ENCODE measurements at places on chromosomes 7 and 10.

- no peak for DNase-seq
Measured at GRCh38 chr7:55488804-55489340, 83.4 kb downstream of the VOPP1 start.

DNA sequence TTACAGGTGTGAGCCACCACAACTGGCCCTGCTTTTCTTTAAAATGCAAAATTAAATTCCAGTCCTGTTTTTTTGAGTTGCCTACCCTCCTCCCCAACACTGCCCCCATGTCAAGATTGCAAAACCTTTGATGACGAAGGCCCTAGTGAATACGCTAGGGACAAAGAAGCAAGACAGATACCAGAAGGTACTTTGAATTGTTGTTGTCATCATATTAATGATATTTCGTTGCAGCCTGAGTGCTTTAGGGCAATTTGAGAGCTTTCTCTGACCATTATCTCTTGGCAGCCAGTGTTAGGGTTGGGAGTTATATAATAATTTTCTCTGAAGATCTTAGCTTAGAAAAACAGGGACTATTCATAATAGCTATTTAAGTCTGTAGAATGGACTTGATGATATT is 7.1 kb downstream of the CCSER2 start:
- no peak for DNase-seq

DNA sequence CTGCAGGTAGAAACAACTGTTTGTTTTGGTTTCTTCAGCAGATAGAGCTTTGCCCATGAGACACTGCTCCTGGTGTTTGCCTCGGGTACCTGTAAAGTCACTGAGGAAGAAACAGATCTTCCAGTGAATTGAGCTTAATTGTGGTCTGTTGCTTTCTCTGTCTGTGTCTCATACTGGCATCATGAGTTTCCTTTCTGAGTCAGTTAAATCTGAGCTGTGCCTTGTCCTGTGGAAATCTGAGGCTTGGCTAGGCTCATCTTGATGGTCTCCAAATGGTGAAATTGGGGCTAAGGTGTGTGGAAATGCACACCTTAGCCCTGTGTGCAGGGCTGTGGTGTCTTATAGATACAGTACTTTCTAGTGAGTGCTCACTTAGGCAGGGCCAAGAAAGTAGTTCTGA is 67.4 kb downstream of the GBF1 start:
- no peak for DNase-seq

DNA sequence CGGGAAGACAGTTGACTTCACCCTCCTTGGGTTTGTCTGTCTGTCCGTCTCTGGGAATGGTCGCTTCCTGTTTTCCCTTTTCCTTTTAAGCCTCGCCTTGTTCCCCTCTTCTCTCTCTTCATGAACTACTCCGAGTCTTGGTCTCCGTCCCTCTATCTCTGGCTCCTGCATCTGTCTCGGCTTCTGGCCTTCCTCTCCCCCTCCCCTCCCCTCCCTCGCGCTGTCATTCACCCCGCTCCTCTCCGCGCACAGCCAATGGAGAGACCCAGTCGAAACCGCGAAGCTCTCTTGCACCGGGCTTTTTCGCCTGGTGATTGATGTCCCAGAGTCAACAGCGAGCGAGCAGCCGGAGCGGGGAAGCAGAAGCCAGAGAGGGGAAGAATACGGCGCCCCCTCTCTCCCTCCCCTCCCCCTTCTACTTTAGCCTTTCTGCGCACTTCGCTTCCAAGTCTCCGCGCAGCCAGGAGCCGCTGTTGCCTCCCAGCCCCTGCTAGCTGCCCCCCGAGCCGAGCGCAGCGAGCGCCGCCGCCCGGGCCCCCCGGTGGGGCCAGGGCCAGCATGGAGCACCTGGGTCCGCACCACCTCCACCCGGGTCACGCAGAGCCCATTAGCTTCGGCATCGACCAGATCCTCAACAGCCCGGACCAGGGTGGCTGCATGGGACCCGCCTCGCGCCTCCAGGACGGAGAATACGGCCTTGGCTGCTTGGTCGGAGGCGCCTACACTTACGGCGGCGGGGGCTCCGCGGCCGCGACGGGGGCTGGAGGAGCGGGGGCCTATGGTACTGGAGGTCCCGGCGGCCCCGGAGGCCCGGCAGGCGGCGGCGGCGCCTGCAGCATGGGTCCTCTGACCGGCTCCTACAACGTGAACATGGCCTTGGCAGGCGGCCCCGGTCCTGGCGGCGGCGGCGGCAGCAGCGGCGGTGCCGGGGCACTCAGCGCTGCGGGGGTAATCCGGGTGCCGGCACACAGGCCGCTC is at the start of gene TLX1:
Gene TLX1 (plus strand): TSS at position 317 of the 978 bp plus-strand sequence. CDS start 242 bp downstream, at position 559.
- no peak for DNase-seq

- no peak for DNase-seq
Measured at GRCh38 chr10:70602665-70603448, at the start of gene PRF1. PRF1 (minus strand) TSS chr10:70602741; CDS start chr10:70600902, 1,839 bp downstream.

- no peak for DNase-seq
Measured at GRCh38 chr7:74494076-74494548, 40.4 kb downstream of the GTF2IRD1 start.

- no peak for DNase-seq
Measured at GRCh38 chr7:38280707-38281106, 7.3 kb upstream of the TARP start.

DNA sequence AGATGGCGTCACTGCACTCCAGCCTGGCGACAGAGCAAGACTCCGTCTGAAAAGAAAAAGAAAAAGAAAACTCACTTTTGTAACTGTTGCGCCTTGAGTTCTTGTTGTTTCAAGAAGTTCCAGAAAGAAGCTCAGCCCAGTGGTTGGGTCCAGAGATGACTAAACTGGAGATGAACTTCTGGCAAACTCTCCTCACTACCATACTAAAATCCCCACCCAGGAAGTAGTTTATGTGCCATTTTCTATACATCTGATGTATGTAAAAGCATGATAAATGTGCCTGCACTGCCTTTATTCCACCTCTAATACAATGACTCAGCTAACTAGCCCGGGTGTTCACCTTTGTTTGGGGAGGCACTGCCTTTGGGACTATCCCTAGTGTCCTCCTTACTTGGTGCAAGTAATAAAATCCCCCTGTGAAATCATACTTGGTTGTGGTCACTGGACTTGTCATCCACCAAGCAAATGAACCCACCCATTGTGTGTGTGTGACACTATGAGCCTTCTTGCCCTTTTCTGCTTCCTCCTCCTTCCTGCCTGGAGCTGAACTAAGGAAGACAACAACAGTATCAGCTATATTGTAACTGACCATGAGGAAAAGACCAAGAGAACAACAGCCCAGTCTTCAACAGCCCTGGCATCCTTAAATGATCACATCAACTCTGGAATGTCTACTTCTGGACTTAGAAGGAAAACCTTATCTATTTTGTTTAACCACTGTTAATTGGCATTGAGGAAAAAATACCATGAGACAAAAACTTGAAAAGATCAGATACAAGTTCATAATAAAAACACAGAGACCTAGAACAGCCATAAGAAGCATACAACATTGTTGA is 33.6 kb downstream of the JMJD1C start:
- no peak for DNase-seq

DNA sequence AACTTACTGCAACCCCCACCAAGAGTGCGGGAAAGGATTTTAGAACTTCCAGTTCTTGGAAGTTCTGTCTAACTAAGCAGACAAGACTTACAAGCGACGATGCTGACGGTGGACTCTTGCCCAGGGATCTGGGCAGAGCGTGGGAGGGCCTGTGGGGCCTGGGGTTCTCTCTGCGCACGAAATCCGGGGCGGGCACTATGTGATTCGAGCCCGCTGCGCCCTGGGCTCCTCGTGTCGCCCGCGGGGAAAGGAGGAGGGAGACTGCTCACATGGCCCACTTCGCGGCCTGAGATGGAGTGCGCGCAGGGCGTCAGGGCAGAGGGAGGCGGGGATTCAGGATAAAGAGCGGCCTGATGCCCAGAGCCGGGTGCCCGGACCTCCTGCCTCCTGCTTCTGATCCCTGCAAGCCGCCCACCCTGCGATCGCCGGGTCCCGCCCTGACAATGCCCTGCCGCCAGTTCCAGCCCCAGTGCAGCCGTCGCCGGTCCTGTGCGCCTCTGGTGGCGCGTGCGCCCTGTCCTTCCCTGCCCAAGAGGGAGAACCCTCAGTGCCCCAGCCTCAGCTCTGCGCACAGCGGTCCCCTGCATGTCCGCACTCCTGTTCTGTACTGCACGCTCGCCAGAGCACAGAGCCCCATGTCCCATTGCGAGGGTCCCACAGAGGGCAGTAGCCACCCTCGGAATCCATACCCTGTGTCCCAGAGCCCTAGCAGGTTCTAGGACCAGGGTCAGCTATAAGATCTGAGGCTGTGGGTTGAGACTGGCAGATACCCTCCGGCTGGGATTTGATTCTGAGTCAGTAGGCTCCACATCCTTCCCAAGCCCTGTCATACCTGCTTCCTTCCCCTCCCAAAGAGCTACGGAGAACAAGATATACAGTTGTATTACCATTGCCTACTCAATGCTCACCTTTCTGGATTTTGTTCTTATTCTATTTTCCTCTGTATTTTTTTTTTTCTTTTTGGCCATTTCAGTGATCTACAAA is 99.4 kb upstream of the TMEM106B start:
- no peak for DNase-seq

GRCh38 chr7:6423942-6424701 is 23.6 kb downstream of the DAGLB start:
- no peak for DNase-seq

DNA sequence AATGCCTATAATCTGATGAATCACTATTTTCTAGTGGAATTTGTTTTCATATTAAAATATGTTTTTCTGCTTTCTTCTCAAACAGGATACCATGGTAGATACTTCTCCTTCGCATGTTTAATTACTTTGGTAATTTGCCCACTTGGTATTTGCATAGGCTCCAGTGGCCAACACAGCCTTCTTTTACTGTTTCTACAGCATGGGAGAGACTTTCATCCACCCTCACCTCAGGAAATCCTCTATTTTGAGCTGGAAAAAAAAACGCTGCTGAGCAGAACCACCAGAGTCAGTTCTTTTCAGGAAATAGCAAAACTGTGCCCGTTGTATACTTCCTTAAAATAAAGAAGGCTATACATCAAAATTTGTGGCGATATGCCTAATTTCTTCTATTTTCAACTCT is 213.3 kb downstream of the MDFIC start:
- no peak for DNase-seq

GRCh38 chr7:102066476-102066875 is 220.2 kb upstream of the SH2B2 start:
- no peak for DNase-seq

DNA sequence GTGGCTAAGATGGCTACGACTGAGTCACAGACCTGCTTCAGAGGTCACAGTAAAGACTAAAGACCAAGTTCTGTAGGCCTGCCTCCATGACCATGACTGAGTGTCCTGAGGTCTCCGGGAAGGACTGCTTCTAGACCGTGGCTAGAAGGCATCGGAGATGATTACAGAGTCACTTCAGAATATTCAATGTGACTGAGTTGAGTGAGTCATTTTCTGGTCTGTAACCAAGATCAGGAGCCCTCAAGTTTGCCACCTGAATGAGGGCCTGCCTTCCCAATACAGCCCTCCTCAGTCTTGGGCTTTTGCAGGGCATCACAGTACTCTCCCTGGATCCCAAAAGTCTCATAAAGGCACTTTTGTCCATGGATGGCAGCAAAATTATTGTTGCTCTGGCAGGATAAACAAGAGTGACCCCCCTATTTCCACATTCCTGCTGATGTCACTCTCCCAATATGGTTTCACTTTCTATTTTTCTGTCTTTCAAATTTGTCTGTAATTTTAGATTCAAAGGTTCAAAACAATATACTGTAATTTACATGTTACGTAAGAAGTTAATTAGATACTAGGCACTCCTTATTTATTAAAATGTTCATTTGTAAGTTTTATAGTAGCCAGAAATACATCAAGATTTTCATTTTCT is 47.7 kb upstream of the ZNF92 start:
- no peak for DNase-seq

DNA sequence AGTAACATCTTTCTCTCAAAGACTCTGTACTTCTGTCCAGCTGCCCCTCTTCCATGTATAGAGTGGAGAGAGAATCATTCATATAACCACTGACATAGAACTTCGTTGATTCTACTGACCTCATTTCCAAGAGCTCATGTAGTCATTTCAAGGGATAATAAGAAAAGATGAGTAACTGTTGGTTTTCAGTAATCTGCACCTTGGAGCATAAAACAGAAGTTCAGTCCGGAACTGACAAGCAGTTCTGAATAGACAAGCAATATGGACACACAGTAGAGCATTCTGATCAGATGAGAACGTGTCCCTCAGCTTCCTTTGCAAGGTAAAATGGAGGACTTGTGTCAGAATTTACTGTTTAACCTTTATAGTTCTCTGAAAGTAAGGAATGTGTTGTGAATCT is 847.1 kb downstream of the REEP3 start:
- no peak for DNase-seq

GRCh38 chr7:134718211-134718875 is 61.1 kb upstream of the CALD1 start:
- DNase-seq: no peak

DNA sequence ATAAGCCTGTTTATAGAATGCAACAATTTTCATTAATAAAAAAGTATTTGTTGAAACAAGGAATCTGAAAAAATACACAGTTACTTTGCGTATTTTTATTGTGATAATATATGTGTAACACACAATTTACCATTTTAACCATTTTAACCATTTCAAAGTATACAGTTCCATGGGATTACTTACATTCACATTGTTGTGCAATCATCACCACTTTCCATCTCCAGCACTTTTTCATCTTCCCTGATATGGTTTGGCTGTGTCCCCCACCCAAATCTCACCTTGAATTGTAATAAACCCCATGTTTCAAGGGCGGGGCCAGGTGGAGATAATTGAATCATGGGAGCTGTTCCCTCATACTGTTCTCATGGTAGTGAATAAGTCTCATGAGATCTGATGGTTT is 61.3 kb upstream of the GLCCI1 start:
- DNase-seq: no peak

GRCh38 chr10:29482591-29483431 is 152.0 kb downstream of the SVIL start:
- no peak for DNase-seq

DNA sequence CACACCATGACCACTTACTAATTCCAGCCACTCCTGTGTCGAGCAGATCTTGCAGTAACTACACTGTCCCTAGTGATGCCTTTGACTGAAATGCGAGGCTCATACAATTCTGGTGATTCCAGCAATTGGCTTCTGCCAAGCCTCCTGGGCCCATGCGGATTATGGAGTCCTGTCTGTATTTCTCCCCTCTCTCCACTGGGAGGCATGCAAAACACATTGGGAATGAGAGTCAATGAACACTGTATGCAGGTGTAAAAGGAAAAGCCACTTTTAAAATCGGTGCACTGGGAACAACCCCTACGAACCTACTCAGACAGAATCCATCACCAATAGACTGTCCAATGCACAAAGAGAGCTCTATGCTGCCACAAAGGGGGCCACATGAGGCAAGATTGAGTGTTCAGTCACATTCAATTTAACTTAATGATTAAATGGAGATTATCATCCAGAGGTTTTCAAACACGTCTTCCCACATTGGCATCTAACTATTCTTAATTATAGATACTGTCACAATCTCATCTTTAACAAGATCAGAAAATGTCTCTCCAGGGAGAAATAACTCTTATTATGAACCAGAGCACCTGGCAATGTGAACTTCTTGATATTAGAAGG is 550.6 kb downstream of the GLRX3 start:
- DNase-seq: no peak

Data from hematopoietic multipotent progenitor cell treated with erythropoietin and hydrocortisone succinate and interleukin-3 and kit ligand, for 15 days (in vitro differentiated cells).